ENCODE measurements at places on chromosomes 13 and 19.

- DNase-seq: no peak
Measured at GRCh38 chr13:113655346-113656002, 2.5 kb downstream of the ATP4B start.

GRCh38 chr19:50322931-50323781, 6.0 kb downstream of the KCNC3 start:
- no peak for DNase-seq

- DNase-seq: no peak
Measured at GRCh38 chr13:38528986-38529385, 157.9 kb upstream of the FREM2 start.

GRCh38 chr19:3656073-3656746, 29.6 kb upstream of the CACTIN start:
- no peak for DNase-seq

DNA sequence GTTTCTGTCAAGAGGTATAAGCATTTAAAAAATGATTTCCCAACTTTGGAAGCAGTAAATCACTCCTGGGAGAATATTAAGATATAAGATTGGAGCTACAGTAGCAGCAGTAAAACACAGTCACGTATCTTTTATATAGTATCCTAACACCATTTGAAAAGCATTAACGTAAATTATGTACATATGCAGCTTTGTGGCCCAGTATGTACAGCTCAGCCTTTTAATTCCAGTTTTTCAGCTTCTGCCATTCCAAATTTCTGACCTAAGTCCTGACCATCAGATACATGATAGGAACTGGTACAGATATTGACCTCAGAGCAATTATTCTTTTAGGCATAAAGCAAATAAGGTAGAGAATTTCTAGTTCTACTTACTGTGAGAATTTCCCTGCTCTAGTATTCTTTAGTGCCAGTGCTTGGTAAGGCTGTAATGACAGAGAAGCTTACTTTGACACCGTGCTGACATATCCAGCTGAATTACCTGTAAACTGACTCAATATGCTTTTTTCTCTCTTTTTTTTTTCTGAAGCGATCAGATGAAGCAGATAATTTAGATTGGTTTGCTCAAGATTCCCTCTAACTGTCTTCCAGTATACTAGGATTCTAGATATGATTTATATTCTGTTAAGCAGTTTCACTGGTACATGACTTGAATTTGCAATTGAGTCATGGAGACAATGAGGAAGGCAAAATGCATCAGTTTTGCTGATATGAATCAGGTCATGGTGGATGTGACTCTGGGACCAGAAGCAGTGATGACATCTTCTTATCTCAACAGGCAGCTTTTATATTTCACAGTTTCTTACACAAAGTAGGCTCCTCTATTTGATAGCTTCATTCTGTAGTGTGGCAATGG, 703.6 kb downstream of the SLITRK6 start:
- no peak for DNase-seq

DNA sequence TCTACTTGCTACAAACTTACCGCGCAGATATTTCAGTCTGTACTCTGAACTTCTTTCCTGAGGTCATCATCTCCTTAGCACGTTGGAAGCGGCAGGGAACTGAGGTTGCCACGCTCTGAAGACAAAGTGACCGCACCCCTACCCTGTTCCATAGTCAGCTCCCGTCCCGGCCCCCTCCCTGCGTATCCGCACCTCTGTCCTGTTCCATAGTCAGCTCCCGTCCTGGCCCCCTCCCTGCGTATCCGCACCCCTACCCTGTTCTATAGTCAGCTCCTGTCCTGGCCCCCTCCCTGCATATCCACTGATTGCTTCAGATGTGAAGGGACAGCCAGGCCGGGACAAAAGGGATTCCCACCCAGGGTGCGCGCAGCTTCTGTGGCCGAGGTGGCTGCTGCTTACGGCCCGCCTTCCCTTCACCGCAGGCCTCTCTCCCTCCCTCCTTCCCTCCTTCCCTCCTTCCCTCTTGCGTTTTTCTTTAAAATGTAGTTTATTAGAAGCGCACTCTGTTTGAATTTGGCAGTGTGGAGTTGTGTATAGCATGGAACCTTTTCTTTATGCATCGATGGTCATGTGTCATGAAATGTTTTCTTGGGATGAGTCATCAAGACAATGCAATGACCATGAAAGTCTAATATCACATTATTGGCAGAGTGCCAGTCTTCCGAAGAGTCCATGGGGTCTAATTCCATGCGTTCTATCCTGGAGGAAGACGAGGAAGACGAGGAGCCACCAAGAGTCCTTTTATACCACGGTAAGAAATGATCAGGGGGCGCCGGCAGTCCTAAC, 21.9 kb upstream of the NDUFS7 start:
- DNase-seq: no peak

DNA sequence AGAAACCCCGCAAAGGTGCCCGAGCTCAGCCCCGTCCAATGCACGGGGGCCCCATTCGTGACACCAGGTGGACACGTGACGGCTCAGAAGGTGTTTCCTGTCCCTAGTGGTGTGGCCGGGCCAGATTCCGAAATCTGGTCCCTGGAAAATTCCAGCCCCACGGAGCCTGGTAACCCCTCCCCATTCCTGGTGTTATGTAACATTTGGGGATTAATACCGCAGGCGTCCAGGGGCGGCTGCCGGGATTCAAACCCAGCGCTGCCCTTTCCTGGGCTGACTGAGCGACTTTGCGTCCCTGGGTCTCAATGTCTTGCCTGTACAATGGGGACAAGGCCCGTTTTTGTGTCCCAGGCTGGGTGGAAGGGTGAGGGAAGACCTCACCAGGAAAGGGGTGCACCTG, 1.0 kb upstream of the PLK5 start:
- no peak for DNase-seq

DNA sequence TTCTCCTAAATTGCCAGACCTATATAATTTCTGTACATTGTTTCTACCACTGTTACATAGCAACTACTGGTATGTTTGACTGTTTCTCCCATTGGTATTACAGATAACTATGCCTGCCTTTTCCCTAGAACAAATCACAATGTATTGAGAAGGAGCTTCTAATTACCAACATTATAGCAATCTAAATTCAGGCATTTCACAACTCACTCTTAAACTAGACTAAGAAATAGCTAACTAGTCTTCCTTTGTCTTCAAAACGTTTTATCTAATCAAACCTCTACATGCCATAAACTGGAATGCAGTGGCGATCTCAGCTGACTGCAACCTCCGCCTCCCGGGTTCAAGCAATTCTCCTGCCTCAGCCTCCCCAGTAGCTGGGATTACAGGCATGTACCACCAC, 18.2 kb downstream of the RBM26 start:
- no peak for DNase-seq

- no peak for DNase-seq
Measured at GRCh38 chr13:114097893-114098688, 34.3 kb downstream of the RASA3 start.

GRCh38 chr13:72293206-72293605, 426.2 kb upstream of the DACH1 start:
- no peak for DNase-seq

GRCh38 chr13:84865783-84866221, 933.4 kb downstream of the SLITRK6 start:
- no peak for DNase-seq

DNA sequence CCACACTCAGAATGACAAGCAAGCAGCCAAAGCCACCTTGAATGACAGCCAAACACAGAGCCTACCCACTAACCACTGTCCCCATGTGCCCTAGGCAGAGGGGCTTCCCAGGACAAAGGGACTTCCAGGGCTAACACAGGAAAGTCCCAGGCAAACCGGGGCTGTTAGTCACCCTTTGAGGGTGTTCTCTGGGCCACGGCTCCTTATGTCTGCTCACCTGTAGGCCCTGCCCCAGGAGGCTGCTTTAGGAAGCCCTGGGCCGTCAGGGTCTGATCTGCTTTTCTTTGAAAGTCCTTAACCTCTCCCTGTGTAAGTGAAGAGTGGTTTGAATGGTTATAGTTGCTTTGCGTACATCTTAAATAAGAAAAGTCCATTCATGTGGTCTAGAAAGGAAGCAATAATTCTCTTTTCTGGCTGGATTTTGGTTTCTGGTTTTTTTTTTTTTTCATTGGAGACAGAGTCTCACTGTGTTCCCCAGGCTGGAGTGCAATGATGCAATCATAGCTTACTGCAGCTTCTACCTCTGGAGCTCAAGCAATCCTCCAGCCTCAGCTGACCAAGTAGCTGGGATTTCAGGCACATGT, 161.4 kb downstream of the EFNB2 start:
- no peak for DNase-seq

Measured in CD4-positive, alpha-beta T cell treated with Interleukin-4 for 1 hour (primary cell).